ENCODE measurements at places on chromosomes 4 and X.

DNA sequence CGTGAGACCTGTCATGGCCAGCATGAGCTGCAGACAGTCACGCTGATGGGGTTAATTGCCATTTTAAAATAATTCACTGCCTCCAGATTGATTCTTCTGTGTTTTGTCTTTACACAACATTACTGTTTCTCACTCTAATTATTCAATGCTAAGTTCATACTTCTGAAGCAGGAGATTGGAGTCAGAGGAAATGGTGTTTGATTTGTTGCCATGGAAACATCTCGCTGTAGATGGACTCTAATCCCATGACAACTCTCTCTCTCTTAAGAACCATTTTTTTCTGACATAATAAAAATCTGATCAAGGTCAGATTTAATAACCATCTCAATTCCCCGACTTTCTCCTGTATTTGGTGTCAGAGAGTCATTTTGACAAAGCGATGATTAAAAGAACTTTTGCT is 209.0 kb downstream of the IDS start:
- DNase-seq, result no peak

DNA sequence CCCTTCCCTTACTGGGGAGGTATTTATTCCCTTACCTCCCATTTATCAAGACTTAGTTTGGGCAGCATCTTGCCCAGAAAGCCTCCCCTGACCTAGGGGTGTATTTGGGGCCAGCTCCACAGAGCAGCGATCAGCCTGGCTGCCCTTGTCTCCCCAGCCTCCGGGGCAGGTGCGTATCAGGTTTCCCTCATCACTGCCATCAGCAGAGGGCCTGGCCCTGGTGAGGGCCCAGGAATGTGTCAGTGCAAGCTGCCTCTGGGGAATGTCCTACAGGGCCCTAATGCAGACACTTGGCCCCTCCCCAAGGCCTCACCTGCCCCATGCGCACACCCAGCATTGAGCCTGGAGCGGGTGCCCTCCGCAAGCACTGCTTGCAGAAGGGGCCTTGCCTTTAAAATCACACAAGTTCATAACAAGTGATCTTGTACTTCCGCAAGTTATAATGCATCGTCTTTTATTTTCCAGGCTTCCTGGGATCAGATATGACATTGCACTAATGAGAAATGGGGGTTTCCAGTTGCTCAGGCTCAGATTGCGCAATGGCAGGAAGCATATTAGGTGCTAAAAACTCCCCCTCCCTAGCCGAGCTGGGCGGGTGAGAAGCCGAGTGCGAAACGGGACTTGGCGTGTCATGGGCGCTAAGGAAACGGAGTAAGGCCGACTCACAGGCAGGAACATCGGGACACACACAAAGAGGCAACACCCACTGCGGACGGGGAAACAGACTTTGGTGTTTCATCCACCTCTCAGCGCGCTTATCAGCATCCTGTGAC is 25.4 kb upstream of the AFAP1 start:
- DNase-seq, result no peak

DNA sequence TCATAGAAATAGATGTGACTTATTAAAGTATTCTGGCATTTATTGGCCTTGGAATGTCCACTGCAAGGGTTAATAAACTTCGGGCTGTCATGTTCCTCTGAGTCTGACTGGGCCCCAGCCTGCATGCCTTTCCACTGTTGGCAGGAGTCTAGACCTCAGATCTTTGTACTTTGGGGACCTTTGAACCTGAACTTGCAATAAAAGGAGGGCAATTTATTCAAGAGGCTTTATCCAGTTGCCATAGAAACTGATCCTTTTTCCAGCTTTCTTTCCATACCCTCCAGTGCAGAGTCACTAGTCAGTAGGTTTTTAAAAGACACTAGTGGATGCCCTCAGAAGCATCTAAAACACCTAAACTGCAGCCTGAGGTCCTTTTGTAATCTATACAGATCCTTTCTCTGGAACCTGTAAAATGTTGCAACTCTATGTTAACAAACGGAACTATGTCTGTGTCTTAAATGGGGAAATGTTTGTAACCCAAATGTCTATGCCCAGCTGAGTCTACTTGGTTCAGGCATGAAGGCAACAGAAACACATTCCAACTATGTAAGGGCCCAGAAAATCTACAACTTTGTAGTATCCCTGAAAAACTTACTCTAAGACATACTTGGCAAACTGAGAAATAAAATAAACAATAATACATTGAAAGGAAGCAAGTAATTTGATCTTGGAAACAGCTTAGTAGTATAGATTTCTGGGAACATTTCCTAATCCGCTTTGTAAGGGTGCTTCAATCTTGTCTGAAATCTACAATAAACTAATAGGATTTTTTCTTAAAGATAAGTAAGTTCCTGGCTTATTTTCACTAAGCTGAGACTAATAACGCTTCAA is 41.5 kb downstream of the SOWAHB start:
- no peak for DNase-seq

DNA sequence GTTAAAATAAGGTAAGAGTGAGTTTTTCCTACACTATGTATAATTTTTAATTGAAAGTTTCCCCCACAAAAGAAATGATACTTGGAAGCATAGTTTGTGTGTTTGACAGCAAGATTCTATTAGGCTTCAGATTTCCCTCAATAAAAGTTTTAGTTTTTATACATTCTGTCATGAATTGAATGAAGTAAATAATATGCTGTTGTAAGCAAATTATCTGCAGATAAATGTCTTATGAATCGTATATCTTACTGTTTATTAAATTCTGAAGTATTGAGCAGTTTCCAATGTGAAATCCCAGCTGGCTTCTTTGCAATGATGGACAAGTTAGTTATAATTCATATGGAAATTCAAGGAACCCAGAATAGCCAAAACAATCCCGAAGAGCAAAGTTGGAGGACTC is 33.5 kb downstream of the RS1 start:
- no peak for DNase-seq

GRCh38 chrX:51257490-51257889 is 75.1 kb upstream of the NUDT10 start:
- DNase-seq, result no peak

DNA sequence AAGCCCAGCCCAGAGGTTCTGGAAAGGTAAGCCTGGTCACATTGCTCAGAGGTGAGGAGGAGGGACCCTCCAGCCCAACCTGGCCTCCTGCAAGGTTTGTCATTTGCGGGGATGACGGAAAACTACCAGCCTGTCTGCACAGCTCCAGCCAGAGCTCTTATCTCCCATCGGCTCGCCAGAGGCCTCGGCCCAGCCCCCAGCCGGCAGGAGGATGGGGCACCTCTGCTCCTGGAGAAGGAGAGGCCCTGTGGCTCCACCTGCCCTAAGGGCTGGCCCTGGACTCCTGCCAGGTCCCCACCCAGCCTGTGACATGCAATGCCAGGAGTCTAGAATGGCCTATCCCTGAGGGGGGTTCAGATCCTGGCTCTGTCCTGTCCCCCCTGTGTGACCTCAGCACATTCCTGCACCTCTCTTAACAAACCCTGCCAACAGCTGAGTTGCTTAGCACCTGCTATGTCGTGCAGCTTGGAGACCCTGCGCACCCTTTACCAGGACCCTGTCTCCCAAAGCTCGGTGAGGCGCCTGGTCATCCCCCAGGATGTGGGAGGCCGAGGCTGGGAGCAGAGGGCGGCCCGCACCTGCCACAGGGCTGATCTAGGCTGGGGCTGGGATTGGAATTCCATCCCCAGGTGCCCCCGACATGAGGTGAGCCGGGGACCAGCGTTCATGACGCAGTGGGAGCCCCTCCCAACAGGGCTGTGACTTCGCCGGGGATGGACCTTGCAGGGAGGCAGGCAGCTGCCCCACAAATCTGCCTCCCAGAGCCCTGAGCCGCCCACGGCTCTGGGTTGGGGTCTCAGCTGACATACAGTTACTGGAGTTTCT is 14.4 kb downstream of the ADRA2C start:
- peak; percentile 8 for DNase-seq

- no peak for DNase-seq
Observed at GRCh38 chr4:22483551-22483981, 32.3 kb downstream of the ADGRA3 start.

- no peak for DNase-seq
Observed at GRCh38 chr4:140607852-140608251, 39.1 kb upstream of the UCP1 start.

All from NCI-H1105 (cell line).